ENCODE measurements at places on chromosomes 3 and 15.

- DNase-seq = no peak
These were observed 104.4 kb upstream of the ZBTB20 start for GRCh38 chr3:115251509-115251908.

DNA sequence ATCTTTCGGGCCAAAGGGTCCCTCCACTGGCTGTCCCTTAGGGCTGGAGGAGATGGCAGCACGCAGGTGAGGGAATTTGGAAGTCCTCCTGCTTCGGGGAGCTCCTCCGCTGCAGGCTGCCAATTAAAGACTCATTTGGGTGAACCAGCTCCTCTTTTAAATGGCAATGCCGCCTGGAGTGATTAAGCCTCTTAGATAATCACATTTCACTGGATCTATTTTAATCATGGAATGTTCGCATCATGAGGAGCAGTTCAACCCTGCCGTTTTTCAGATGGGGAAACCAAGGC is 117.9 kb downstream of the LIPC start:
- no peak for DNase-seq

DNA sequence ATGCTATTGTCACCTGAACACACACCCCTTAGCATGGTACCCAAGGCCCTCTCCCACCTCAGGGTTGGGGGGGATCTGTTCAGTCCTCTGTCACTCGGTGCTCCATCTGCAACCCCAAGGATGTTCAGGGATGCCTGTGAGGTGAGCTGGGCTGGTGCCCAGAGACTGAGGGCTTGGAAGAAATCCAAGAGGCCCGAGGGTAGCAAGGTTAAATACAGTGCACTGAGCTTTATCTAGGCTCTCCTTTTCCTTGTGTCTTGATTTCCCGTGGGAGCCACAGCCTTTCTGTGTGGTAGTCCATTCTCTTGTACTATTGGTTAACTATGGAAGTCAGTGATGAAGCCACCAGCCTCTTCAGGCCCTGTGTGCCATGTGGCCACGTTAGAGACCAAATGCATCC is 18.7 kb upstream of the WNT5A start:
- DNase-seq = no peak

DNA sequence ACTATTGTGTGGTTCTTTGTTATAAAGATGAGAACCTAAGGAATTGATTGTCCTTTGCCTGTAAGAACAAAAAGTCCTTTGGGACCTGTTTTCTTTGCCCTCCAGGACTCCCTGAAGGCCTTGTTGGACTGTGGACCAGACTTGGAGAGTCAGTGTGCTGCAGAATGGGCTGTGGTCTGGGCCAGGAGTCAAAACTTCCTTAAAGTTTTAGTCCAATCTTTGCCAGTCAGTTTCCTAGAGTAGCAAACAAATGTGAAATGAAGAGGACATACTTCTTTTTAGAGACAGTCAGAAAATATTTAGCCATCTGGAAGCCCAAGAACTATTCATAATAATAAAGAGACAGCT is 45.4 kb downstream of the PDE8A start:
- DNase-seq = no peak

- DNase-seq = no peak
These were observed 1082.2 kb downstream of the NAALADL2 start for GRCh38 chr3:175941352-175941751.

DNA sequence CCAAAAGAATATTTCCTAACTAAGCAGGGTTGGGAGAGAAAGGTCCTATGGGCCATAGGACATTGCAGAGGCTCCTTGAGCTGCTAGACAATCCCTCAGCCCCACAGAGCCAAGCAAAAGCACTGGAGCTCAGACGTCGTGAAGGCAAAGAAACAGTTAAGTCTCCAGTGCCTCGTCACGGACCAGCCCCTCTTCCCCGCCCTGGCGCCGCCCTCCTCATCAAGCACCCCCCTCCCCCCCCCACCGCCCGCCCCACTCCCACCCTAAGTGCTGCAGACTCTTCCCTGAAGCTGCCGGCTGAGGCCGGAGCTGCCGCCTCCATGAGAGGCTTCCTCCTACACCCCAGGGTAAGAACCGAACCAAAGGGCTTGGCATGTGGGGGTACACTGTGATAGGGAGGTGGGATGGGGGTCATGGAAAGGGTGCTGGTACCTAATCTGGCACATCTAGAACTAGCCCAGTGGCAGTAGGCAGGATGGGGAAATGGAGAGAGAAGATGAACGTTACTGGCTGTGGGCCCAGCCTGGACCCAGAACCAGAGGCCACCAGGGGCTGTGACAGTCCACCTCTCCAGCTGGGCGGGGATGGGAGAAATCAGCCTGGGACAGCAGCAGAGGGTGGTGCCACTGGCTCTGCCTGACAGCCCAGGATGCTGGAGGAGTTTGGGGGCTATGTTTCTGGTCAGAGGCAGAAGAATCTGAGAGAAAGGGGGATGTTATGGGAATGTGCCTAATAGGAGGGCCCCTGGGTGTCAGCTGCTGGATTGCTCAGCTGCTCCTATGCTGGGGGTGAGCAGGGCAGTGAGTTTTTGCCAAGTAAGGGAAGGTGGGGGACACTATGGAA is at the start of gene MAP1A:
Gene MAP1A (plus strand): TSS at position 255 of the 843 bp plus-strand sequence. CDS start 3,866 bp downstream, outside the sequence.
- DNase-seq = no peak

DNA sequence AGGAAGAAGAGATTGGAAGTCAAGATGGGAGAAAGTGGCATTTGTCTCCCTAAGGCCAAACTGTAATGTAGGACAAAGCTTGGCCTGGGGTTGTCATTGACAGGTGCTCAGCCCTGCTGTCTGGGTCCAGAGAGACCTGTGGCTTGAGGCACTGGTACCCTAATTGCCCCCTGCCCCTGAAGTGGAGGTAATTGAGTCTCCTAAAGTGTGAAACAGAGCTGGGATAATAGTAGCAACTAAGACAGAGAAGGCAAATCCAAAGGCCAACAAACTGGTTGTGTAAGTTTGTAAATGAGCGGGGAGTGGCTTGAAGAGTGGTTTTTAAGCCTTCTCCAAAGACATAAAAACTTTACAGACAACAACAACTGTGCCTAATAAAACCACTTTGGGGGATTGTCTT is 264.2 kb upstream of the ROPN1 start:
- DNase-seq = no peak

Data from HS-5 (cell line).